ENCODE measurements at places on chromosomes 5 and 9.

GRCh38 chr5:168931638-168932345, 352.6 kb upstream of the PANK3 start:
- DNase-seq: no peak

DNA sequence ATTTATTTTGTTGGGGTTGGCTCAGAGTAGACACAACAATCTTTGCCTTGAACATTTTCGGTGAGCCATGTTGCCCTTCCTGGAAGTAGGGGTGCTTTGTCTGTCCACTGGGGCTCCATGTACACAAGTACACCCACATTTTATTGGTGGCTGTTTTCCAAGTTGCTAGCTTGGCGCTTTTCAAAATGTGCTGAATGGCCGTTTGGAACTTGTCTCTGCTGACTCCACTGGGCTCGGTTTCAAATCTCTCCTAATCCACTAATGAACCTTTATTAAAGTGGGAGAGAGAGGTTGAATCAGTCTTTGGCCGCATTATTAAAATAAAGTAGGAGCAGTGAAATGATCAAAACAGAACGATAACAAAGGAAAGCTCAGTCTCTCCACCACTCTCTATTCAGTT, 64.6 kb upstream of the TAF11L2 start:
- no peak for DNase-seq

- DNase-seq: no peak
Measured at GRCh38 chr5:42500003-42500599, 76.9 kb downstream of the GHR start.

- no peak for DNase-seq
Measured at GRCh38 chr9:94798708-94799107, 72.2 kb downstream of the AOPEP start.

GRCh38 chr5:16579142-16579847, 37.5 kb downstream of the RETREG1 start:
- DNase-seq: no peak

GRCh38 chr5:12330993-12331588, 426.8 kb upstream of the CTNND2 start:
- DNase-seq: no peak

DNA sequence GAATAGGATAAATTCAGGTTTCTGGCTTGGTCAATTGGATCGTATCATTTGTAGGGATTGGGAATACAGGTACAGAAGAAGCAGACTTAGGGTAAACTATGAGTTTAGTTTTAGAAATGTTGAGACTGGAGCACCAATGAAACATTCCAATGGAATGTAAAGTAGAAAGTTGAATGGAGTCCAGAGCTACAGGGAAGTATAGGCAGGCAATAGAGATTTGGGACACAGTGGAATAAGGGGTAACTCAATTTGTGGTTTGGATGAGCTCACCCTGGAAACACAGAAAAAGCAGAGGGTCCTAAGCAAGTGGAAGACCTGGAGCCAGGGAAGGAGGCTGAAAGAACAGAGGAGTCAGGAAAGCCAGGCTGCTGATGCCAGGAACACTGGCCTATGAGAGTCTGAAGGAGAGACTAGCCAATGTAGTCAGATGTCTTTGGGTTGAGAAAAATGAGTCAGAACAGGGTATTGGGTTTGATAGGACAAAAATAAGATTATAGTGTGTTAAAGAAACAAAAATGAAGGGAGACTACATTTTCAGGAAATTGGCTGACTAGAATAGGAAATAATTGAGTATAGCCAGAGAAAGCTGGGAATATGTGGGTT, 72.8 kb downstream of the STARD4 start:
- no peak for DNase-seq

All from CD4-positive, CD25-positive, alpha-beta regulatory T cell (primary cell).